ENCODE measurements at places on chromosomes 5 and 9.

GRCh38 chr9:83012922-83013838 lies 49.8 kb downstream of the RASEF start:
- DNase-seq: no peak

- DNase-seq: no peak
Observed at GRCh38 chr9:126165755-126166154, 160.9 kb upstream of the MVB12B start.

DNA sequence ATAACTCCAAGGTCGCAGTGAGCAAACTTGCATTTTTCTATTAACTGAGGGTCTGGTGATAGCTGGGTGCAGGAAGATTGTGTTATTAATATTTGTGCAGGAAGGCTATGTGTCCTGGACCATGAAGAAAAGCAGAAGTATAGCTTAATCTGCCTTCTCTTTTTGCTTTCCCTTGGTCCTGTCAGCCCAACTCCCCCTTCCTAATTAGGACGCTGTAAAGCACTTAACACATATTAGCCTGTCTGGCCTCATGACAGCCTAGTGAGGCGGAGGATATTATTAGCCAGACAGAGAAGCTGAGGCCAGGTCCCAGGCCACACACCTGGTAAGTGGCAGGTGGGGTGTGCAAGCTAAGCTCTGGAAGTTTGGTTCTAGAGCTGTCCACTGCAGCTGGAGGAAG lies 29.5 kb downstream of the SLC46A2 start:
- no peak for DNase-seq

GRCh38 chr5:62720031-62720441 lies 141.4 kb downstream of the LRRC70 start:
- peak; percentile 69 for DNase-seq

DNA sequence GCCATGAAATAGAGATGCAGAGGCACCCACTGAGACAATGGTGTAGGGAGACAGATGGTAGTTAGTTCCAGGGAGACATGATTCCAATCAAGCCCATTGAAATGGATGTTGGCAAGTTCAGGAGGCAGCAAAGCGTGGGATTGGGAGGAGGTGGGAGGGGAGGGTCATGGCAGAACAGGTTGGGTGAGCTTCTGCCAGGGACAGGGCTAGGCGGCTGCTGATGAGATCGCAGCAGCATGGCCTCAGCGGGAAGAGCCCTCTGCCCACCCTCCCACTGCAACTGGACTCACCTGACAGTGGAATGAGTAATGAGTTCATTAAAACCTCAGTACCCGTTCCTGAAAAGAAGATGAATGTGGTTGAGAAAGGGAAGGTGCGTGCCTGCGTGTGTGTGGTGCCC lies 418.2 kb downstream of the CDK5RAP2 start:
- DNase-seq: no peak

DNA sequence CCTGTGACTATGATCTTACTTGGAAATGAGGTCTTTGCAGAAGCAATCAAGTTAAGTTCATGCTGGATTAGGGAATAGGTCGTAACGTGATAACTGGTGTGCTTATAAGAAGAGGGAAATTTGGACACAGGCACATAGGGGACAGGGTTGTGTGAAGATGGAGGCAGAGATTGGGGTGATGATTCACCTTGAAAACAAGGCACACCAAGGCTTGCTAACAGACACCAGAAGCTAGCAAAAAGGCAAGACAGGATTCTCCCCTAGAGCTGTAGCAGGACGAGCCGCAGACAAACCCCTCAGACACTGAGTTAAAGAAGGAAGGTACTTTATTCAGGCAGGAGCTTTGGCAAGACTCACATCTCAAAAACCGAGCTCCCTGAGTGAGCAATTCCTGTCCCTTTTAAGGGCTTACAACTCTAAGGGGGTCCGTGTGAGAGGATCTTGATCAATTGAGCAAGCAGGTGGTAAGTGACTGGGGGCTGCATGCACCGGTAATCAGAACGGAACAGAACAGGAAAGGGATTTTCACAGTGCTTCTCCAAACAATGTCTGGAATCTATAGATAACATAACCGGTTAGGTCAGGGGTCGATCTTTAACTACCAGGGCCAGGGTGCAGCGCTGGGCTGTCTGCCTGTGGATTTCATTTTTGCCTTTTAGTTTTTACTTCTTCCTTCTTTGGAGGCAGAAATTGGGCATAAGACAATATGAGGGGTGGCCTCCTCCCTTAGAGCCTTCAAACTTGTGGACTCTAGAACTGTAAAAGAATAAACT lies 57.5 kb upstream of the S1PR3 start:
- no peak for DNase-seq

- peak; percentile 73 for DNase-seq
Observed at GRCh38 chr5:176803943-176804498, 6.3 kb upstream of the UNC5A start.

GRCh38 chr9:113541019-113541900 lies 77.7 kb downstream of the RGS3 start:
- DNase-seq: peak; percentile 86

DNA sequence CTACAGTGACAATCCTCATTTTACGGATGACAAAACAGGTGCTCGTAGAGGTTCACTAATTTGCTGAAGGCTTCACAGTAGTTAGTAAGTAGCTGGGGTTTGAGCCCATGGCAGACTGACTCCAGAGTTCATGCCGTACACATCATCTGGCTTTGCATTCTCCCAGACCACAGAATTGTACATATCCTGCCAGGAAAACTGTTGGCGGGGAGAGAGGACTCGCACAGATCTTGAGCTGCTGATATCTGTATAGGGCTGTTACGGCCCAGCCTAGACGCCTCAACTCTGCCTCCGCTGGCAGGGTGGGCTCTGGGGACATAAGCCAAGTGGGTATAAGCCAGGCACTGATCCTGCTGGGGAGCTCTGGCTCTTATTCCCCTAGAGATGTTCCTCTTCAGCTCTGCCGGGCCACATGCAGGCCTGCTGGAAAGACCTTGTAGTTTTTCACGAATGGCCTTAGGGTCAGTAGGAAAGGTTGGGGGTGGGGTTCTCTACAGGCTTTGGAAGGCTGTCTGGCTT lies 16.3 kb downstream of the LARP1 start:
- DNase-seq: peak; percentile 63

DNA sequence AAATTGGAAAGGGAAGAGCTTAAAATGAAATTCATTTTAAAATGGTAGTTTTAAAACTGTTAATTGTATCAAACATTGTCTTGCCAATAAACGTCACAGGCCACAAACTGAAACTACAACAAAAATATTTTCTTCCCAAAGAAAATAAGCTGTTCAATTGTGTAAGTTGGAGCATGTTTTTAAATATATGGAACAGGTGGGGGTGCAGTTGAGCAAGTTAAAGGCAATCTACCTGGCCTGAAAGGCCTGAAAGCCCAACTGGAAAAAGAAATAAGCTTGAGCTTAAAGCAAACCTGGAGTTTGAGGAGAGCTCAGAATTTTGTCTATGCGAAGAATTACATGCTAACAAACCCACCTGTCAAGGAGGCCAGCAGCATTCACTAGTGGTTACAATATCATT lies 439.5 kb downstream of the ACTL7B start:
- no peak for DNase-seq

- no peak for DNase-seq
Observed at GRCh38 chr5:172901012-172901780, 58.0 kb upstream of the RPL26L1 start.

GRCh38 chr5:55720188-55720703 lies 8.1 kb upstream of the SLC38A9 start:
- DNase-seq: no peak

GRCh38 chr9:124017051-124017928 lies 5.7 kb downstream of the LHX2 start:
- DNase-seq: no peak

GRCh38 chr9:103116246-103116645 lies 121.1 kb downstream of the CYLC2 start:
- no peak for DNase-seq

DNA sequence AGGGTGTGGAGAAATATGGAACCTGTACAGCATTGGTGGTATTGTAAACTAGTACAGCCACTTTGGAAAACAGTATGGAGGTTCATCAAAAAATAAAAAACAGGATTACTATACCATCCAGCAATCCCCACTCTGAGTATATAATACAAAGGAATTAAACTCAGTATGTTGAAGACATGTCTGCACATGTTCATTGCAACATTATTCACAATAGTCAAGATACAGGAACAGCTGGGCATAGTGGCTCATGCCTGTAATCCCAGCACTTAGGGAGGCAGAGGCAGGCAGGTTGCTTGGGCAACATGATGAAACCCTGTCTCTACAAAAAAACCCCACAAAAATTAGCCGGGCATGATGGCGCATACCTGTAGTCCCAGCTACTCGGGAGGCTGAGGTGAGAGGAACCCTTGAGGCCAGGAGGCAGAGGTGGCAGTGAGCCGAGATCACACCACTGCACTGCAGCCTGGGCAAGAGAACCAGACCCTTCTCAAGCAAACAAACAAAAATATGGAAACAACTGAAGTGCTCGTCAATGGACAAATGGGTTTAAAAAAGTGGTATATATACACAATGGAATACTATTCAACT lies 63.6 kb downstream of the TMEM174 start:
- no peak for DNase-seq

DNA sequence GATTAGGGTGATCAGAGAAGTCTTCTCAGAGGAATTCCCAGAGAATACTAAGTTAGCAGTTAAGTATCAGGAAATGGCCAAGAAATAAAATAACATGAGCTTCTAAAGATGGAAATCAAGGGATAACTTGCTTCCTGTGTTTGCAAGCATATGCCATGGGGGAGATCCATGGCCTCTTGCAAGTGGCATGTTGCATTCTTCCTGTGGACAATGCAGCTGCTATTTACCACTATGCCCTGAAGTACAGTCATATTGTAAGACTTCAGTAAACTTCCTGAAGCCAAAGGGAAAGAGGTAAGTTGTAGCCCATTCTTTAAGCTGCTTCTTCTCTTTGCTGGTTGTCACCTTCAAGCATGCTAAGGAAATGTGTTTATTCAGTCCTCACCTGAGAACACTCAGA lies 154.7 kb upstream of the RUSC2 start:
- DNase-seq: no peak

DNA sequence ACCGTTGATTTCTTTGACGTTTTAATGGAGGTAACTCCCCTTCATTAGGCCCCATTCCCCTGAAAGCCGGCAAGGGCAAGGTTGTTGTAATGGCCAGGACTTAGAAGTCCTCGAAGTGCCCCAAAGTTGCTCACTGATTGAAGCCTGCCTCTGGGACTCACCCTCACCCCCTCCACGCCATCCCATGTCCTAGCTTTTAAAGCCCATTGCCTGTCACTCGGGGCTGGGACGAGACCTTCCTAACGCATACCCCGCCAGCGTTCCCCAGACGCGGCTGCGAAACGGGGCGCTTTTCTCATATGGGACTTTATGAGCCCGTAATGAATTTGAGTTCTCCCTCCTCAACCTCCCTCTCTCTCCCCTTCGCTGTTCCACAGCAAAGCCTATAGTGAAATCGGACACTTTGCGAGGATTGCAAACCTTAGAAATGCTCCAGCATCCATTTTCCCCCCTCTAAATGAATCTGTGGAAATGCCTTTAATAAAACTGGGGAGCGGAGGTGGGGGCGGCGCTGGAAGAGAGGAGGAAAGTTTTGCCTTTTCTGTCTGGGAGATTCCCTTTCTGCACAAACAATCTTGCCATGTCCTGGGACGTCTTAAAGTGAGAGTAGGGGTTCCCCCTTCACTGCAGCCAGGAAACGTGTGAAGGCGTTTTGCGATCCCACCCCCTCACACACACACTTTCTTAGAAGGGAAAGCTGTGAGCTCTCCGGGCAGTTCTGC lies 1.5 kb downstream of the PAPPA start:
- no peak for DNase-seq

GRCh38 chr9:126839301-126839700 lies 21.1 kb upstream of the ZBTB34 start:
- DNase-seq: no peak

GRCh38 chr5:56639476-56639875 lies 175.9 kb upstream of the MAP3K1 start:
- DNase-seq: no peak

GRCh38 chr9:128374221-128374675 lies 3.1 kb downstream of the URM1 start:
- DNase-seq: no peak

- DNase-seq: no peak
Observed at GRCh38 chr5:56457887-56458812, 225.0 kb upstream of the ANKRD55 start.

DNA sequence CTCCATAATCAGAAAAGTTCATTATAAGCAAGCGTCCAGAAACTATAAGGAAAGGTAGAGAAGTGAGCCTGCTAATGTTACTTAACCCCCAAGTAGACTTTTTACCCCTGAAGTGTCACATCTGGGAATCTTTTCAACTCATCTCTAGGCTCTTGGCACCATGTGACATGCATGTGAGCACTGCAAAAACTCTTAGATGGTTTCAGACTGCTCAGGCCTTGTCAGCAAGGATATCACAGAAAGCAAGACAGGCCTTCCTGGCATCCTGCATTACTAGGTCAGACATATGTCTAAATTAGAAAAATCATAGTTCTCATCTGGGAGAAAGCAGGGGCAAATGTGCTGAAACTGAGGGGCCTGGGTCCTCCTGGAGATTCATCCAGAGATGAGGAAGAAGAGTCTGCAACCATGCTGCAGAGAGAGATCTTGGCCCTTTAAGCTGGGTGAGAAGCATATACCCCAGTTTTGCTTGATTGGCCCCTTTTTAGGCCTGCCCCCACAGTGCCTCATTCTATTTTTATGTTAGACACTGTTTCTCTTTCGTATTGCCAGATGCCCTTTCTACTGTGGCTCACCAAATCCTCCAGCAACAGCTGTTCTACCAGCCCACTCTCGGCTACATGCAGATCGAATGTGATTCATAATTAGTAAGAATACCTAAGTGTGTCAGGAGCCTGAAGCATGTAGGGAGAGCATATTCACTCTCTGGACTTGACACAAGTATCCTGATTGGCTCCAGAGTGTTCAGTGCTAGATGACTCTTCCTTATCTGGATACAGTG lies 19.0 kb downstream of the TMEM8B start:
- no peak for DNase-seq

DNA sequence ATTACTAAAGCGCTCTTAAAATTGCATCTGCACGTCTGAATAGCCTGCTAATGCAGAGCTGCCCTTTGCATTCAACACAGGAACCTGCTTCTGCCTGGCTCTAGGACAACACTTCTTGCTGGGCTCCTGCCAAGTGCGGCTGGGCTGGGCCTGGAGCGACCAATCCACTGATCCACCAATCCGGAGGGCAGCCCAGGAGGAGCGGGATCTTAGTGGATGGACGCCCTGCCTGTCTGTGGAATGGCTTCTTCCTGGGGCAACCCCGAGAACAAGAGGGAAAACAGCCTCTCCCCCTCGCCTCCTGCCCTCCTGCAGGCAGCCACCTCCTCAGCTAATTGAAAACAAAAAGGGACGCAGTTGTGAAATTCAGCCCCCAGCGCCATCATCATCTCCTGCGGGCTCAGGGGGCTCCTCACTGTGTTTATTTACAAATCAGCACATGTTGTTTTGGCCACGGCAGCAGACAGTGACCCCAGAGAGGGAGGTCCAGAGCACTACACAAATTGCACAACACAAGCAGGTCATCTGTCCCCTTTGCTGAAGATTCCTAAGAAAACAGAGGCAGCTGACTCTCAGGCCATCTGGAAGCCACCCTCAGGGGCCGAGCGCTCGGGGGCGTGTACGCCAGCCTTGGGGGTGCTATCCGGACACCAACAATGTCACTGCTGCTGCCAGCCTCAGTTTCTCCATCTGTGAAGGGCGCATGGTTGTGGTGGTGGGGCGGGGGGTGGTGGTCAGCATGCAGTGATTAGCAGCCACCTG lies 57.3 kb downstream of the GADD45G start:
- DNase-seq: peak; percentile 94

GRCh38 chr5:79774171-79774854 lies 84.7 kb downstream of the CMYA5 start:
- peak; percentile 66 for DNase-seq

All from ecto neural progenitor cell (in vitro differentiated cells).